BE2C (cell line): ENCODE measurements at places on chromosomes 12 and 14.
A peak's percentile ranks its signal among the peaks of the same experiment; 100 is the strongest.

DNA sequence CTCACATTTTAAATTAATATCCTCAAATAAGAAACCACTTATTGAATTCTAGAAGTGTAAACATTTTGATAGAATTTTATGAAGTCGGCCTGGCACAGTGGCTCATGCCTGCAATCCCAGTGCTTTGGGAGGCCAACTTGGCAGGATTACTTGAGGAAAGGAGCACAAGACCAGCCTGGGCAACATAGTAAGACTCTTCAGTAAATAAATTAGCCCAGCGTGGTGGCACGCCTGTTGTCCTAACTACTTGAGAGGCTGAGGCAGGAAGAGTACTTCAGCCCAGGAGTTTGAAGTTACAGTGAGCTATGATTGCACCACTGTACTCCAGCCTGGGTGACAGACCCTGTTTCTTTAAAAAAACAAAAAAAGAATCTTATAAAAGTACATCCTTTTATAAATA is 8.9 kb upstream of the ZNF410 start:
- no peak for DNase-seq

- DNase-seq = no peak
Observed at GRCh38 chr12:117152793-117153775, 37.2 kb downstream of the FBXO21 start.

- peak; percentile 83 for DNase-seq
Observed at GRCh38 chr14:38125481-38126037, 82.1 kb upstream of the SSTR1 start.

DNA sequence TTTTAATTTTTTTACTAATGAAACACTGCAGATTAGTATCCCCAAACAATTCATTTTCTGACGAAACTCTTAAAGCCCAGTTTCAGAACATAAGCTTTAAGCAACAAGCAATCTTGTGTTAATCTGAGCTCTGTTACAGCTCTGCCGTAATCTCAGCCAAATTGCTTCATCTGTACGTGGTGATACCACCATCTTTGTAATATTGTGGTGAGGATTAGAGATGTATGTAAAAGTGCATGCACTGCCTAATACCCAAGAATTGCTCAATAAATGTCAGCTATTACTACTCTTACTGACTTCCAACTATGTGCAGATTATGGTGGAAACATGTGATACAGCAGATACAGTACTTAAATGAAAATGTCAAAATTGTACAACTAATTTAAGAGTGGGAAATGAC is 1.8 kb downstream of the AKAP5 start:
- no peak for DNase-seq

DNA sequence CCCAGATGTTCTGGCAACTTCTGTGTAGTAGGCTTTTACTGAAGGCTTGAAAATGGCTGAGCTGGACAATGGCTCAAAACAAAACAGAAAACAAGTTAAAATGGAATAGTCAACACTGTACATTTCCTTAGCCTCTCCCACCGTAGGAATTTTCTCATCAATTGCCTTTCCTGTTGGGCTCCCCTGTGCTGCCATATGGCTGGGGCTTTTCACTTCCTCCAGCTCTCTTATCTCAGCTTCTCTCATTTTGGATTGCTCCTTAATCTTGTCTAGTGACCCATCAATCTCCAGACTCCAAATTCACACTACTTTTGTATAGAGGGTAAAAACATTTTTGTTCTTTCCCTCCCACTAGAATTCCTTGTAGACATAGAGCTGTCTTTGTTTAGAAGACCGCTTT is 50.4 kb upstream of the RPH3A start:
- no peak for DNase-seq

DNA sequence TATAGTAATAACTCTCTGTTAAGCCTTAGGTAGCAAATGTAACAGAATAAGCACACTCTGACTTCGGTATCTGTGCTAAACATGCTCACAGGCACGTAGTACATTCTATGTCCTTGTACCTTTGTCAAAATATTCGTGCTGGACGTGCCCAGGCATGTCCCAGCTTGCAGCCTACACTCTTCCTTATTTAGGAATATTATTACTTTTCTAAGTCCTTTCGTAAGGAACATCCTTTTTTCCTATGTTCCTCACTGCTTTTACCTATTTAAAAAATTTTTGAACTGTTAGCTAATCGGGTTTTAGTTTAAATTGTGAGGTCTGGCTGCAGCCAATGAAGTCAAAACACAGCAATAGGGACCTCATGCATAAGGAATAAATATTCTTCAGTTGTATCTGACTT is 24.1 kb upstream of the UBC start:
- DNase-seq = no peak

- no peak for DNase-seq
Observed at GRCh38 chr12:135138-135537, 68.6 kb downstream of the IQSEC3 start.

- no peak for DNase-seq
Observed at GRCh38 chr12:58887068-58887467, 33.2 kb downstream of the LRIG3 start.

- DNase-seq = no peak
Observed at GRCh38 chr12:131687346-131688125, 23.4 kb upstream of the SFSWAP start.

DNA sequence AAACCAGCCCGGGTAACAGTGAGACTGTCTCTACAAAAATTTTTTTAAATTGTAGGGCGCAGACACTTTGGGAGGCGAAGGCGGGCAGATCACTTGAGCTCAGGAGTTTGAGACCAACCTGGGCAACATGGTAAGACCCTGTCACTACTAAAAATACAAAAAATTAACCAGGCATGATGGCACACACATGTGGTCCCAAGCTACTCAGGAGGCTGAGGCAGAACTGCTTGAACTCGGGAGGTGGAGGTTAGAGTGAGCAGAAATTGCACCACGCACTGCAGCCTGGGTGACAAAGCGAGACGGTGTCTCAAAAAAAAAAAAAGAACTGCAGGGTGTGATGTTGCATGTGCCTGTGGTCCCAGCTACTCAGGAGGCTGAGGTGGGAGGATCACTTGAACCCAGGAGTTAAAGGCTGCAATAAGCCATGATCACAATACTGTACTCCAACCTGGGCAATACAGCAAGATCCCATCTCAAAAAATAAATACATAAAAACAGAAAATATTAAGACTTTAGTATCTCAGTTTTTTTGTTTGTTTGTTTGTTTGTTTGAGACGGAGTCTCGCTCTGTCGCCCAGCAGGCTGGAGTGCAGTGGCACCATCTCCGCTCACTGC is 16.9 kb downstream of the ATXN2 start:
- no peak for DNase-seq

GRCh38 chr12:56476972-56477432 is 8.6 kb downstream of the SPRYD4 start:
- DNase-seq = no peak

DNA sequence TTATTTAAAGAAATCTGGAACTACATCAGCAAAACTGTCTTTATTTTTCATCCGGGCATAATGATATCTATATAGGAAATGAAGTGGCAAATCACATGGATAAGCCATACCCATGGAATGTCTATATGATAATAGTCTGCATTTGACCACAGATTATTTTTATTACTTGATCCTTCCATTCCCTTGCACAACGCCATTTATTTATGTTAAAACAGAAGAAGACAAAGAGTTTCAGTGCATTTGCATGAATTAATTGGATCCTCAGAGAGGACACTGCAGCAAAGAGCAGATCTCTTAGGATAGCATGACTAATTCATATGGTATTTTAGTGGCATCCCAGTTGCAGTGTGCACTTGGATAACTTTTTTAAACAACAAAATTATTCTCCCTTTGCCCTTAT is 345.0 kb downstream of the CCDC91 start:
- no peak for DNase-seq

- DNase-seq = no peak
Observed at GRCh38 chr12:43540470-43540869, 11.5 kb downstream of the ADAMTS20 start.

GRCh38 chr12:75571204-75571603 is 59.8 kb upstream of the KRR1 start:
- no peak for DNase-seq

DNA sequence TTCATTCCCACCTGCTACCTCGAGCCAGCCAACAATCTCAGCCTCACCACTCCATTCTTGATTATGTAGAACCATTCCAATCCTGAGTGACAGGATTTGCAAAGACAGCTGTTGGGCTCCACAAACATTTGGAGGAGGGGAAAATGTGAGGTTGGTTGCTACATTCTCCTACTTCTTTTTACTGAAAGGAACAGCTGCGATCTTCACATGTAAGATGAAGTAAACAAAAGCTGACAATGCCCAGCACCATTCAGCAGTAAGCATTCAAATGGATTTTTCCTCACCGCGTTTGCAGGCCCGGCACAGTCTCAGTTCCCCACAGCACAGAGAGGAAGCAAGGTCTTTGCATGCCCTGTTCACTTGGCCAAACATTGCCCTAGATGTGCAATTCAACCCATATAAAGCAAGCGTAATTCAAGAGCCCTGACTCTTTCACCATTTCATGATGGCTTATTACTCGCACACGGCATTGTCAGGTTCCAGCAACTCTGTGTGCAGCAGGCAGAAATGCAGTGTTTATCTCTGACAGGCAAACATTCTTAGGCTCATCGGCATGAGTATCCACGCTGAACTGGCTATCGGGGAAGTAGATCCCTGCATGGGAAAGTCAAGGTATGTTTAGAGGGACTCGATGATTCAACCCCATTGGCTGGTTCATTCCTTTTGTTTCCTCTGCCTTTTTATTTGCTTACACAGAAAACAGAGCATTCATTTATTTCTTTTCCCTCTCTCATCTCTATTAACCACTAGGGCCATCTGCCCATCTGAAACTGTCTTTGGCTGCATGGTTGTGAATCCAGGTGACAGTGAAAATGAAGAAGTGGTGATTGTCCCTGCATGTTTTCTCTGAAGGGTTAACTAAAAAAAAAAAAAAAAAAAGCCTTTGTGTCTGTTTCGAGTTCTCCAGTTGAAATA is 236.1 kb upstream of the PLEKHG7 start:
- DNase-seq = no peak

DNA sequence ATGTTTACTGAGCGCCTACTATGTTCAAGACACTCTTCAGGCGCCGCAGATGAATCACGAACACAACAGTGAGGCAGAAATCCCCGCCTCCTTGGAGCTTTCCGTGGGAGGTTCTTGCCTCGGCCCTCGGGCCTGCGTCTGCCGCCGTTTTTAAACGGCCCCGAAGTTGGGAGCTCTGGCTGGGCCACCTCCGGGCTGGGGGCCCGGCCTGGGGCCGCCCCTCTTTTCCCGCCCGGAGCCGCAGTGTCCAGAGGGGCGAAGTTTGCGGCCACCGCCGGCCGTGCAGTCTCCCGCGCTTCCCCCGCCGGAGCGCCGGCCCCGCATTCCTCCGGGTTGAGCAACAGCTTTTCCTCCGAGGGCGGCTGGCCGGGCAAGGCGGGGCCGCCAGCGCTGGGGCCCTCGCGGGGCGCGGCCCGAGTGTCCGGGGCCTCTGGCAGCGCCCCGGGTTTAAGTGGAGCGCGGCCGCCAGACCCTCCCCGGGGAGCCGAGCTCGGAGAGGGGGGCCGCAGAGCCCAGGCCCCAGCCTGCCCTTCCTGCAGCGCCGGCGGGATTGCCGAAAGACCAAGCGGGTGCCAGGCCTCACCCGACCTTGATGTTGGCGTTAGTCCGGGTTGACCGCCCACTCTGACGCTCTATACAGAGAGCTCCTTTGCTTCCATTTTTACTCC is 18.7 kb upstream of the CTDSP2 start:
- no peak for DNase-seq

- DNase-seq = no peak
Observed at GRCh38 chr14:59244581-59244980, 56.1 kb downstream of the DAAM1 start.

- DNase-seq = no peak
Observed at GRCh38 chr14:39372656-39373055, 59.6 kb downstream of the FBXO33 start.

GRCh38 chr14:75884198-75884611 is 97.6 kb downstream of the TGFB3 start:
- DNase-seq = peak; percentile 16

DNA sequence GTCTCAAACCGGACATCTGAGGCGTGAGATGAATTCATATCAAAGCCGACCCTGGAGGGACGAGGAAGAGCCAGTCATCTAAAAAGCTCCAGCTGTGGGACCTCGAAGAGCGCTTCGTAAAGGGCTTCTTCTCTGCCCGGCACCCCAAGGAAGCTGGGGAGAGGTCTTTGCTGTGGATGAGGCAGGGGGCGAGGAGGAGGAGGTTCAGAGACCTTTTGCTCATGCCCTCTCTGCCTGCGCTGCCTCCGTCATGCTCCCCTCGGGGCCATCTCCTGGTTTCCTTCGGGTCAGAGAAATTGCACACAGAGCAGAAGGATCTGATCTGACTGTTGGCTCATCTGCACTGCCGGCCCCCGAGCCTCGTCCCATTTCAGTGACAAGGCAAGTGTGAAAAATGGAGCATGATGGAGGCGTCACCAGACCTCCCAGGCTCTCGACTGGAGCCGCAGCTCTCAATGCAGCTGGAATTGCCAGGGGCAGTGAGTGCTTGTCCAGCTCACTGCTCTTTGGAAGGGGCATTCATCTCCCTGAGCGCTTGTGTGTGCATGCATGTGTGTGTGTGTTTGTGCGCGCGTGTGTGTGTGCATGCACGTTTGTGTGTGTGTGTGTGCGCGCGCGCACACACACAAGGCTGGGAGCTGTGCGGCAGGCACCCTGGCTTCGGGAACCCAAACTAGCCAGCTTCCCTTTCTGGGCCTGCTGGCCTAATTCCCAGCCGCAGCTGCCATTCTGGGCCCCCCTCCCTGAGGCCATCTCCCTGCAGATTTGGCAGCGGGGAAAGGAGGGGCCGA is 9.2 kb downstream of the CABP1 start:
- DNase-seq = peak; percentile 71

DNA sequence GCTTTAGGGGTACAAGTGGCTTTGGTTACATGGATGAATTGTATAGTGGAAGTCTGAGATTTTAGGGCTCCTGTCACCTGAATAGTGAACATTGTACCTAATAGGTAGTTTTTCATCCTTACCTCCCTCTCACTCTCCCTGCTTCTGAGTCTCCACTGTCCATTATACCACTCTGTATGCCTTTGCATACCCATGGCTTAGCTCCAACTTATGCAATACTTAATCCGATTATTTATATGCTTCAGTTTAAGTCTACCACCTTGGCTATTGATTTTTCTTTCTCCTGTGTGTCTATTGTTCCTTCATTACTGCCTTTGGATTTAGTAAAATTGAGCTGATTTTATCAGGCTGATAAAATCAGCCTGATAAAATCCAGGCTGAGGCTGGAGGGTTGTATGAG is 30.5 kb upstream of the C12orf71 start:
- DNase-seq = no peak

GRCh38 chr14:79573486-79573885 is 637.8 kb downstream of the DIO2 start:
- no peak for DNase-seq

GRCh38 chr12:71626098-71626497 is 37.5 kb downstream of the ZFC3H1 start:
- DNase-seq = no peak

GRCh38 chr12:78407722-78408121 is 456.9 kb upstream of the SYT1 start:
- peak; percentile 18 for DNase-seq

GRCh38 chr12:21828136-21828775 is 53.8 kb upstream of the KCNJ8 start:
- DNase-seq = no peak
